ENCODE measurements at places on chromosomes 13 and 19.
A peak's percentile ranks its signal among the peaks of the same experiment; 100 is the strongest.

DNA sequence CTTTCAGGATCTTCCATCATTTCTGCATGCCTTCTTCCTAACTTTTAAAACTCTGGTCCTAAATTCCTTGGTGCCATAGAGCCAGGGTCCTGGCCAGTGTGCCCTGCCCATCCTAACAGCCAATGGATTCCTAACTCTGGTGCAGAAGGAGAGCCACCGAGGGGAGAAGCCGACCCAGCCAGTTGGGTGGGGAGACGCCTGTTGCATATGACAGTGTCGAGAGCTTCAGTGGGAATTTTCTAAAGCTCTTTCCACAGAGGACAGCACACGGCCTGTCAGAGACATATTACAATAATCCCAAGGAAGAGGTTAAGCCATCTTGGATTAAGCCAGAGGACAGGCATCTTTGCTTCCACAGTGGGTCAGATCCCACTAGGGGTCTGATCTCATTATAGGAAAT, 180.4 kb downstream of the ZNF536 start:
- DNase-seq = no peak

DNA sequence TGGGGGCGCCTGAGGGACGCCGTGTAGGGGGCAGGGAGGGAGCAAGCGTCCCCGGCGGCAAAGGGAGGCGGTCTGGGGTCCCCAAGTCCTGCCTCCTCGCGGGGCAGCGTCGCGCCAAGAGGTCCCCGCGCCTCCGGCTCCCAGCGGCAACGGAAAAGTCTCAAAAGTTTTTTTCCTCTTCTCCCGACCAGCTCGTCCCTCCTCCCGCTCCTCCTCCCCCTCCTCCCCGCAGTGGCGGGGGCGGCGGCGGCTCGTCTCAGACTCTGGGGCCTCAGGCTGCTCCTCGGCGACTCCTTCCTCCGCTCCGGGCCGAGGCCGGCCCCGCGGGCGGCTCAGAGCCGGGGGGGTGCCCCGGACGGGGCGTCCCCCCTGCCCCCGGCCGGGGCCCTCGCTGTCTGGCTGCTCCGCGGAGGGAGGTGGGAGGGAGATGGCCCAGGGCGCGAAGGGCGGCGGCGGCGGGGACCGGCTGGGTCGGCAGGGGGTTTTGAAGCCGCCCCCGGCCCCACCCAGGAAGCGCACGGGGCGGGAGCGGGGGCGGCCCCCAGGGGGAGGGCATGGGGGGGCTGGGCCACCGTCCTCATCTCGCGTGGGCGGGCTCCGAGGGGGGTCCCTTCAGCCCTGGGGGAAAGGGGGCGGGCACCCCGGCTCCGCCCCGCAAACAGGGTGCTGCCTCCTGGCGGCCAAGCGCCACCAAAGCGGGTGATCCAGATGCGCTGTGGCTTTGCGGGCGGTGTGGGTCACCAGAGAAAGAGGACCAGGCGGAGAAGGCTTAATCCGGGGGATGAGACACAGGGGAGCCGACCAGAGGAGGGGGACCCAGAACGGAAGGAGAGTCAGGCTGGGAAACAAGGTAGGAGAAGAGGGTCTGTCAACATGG, at the start of gene TGFB1:
Gene TGFB1, minus strand, starts transcription at position 457 of the 877 bp plus-strand sequence. CDS start 878 bp downstream, outside the sequence.
- DNase-seq = no peak

- DNase-seq = peak; percentile 4
Observed at GRCh38 chr13:79604752-79605151, 123.8 kb downstream of the NDFIP2 start.

DNA sequence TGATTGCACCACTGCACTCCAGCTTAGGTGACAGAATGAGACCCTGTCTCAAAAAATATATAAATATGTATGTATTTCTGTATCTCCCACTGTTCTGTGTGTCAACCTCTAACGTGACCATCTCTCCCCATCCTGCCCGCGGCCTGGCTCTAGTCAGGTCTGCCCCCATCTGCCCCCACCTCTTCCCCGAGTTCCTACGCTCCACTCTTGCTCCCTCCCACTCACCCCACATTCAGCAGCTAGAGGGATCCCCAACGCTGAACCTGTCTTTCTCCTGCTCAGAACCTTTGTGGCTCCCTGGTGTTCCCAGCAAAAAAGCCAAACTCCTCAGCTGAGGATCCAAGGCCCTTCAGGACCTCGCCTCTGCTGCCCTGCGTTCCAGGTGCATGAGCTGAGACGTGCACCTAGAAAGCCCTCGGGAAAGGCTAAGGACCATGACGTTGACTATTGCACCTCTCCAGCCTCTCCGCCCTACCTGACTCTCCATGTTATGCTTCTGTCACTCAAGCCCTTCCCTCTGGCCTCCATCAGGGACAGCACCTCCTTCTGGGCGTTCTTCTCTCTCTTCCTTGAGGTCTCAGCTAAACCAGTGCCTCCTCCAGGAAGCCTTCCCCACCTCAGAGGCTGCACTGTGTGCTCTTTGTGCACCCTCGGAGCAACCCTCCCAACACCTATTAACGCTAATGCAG, 18.1 kb downstream of the AKT2 start:
- no peak for DNase-seq

GRCh38 chr13:93730780-93731179, 504.2 kb downstream of the GPC6 start:
- DNase-seq = no peak

DNA sequence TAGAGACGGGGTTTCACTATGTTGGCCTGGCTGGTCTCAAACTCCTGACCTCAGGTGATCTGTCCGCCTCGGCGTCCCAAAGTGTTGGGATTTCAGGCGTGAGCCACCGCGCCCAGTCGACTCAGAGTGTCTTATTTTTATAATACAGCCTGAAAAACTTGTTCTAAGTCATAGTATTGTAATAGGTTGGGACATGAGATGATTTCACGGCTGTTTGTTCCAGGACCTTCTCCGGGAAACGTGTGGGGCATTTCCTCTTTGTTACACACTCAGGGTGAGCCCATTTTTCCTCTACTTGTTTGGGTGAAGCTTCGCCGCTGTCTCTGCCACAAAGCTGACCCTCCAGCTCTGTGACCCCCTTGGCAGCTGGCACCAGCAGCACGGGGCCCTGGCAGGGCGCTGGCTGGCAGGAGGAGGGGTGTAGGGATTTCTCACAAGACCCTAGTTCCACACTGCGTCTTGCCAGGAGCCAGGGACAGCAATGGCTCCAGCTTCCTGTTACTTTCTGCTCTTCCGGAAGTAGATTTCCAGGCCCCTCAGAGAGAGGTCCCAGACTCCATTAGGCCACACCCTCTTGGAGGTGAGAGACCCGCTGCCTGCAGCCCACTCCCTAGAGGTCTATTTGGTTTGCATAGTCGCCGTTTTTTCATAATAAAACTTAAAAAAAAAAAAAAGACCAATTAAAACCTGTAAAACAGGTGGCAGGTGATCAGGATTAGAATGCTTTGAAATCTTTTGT, 15.6 kb downstream of the FGF21 start:
- DNase-seq = no peak

DNA sequence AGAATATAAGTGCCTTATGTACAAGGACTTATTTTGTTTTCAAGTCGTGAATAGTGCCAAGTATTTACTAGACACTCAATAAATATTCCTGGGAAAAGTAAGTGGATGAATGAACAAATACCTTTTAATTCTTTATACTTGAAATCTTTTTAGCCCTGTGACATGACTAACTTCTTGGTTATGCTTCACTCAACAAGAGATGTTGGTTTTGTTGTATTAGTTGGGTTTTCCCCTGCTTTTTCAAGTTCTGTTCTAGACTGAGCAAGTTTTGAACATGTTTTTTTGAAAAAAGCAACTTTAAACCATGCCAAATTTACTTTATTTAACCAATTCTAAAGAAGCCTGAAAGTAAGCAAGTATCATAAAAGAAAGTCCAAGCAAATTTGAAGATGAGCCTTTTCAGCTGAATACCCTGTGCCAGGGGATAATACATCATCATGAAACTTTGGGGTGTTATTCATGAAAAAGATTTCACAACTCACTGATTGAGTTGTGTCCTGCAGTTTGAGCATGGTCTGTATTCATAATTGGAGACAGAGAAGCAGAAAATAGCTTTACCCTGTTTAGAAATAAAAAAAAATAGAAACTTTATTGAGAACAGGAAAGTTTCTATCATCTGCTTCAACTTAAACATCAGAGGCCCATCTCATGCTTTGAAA, 11.1 kb downstream of the LMO7 start:
- DNase-seq = no peak

- DNase-seq = no peak
Observed at GRCh38 chr13:40311356-40312101, 354.9 kb downstream of the FOXO1 start.

DNA sequence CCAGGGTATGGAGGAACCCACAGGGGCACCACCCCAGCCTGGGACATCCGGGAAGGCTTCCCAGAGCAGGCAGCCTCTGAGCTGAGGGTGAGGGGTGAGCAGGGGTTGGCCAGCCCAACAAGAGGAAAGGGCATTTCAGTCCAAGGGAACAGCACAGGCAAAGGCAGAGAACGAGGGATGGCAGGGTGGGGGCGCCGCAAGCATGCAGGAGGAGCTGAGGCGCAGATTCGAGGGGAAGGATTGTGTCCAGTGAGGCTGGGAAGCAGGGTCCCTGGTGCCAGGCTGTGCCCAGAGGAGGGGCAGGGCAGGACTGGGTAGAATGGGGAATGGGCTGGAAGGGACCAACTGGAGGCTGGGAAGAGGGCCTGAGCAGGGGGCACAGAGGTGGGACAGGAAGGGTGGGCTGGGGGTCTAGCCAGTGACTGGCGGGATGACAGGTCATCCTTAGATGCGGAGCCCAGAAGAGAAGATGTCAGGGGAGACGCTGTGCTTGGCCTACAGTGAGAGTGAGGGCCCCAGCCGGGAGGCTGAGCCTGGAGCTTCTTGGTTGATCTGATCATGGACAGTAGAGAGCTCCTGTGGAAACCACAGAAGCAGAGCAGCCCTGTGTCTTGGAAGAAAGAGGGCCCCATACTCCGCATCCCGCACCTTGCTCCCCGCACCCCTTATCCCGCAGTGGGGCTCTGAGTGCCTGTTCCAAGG, 13.6 kb downstream of the EMP3 start:
- DNase-seq = no peak

GRCh38 chr13:100899720-100900316, 225.2 kb upstream of the TMTC4 start:
- no peak for DNase-seq

DNA sequence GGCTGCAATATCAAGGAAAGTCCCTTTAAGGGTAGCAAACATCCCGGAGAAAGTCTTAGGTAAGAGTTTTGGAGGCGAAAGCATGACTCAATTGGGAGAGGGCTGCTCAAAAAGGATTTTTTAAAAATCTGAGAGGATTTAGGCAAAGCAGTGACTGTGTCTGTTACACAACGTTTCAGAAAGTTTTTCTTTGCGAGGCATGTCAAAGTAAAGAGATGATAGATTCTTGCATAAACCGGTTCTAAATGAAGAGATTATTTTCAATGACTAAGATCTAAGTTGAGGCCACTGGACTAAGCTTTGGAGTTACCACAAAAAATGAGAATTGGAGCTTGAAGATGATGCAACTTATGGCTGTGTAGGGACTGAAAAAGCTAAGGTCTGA, 43.7 kb upstream of the ENOX1 start:
- DNase-seq = no peak

DNA sequence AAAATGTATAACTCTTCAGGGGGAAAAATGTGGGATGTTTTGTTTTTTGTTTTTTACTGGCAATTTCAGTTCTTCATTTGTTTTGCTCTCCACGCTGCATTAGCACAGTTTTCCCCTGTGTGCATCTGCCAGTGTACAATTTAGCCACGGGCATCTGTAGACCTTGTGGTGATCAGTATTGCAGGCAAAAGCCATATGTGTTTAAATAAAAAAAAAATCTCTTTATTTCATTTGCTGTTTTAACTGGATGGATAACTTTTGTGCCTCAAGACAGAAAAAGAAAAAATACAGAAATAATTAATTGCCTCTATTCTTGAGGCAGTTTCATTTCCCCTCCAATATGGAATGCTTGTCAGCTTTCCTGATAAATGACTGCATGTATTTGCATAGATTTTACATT, 7.9 kb upstream of the MAB21L1 start:
- DNase-seq = no peak

GRCh38 chr13:102954350-102954749, 108.5 kb downstream of the ERCC5 start:
- DNase-seq = no peak

DNA sequence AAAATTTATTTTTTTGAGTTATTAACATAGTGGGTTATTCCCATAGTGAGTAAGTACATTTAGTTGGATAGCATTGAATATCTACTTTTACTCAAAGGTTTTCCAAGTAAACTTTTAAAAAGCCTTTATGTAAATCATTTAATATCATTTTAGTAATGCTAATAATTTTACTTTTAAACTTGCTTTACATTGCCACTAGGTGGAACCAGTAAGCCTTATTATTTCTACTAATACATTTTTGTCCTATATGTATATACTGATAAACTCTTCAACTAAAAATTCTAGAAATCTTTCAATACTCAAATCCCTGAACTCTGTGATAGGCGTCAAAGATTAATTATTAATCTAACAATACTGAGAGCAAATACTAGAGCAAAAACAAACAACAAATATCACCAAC, 1709.2 kb upstream of the PCDH20 start:
- DNase-seq = peak; percentile 17

DNA sequence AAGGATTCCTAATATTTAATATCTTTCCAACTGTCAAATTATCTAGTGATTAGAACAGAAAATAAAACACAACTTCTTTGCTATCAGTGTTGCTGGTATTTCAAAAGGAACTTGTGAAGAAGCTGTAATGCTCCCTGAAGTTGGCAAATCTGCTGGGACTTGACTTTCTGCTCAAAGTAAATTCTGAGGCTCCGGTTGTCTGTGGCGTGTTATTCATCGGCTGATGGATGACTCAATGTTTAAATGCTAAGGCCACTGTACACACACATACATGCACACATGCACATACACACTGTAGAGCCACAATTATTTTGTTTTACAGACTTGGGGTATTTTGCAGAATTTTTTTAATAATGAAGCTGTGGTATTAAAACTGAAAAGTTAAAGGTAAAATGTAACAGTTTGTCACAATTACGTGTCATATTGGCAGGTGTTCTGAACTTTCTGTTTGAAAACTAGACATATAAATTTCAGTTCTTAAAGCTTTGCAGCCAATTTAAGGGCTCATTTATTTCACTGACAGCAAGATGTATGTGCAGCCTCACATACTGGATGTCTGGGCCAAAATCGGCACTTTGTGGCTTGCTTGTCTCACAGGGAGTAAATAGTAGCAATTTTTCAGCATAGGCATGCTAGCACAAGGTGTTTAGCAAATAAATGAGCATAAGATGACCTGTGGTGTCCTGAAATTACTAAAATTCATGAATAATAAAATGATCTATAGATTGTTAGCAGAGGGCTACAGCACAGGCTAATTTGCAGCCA, 1691.7 kb upstream of the PCDH20 start:
- no peak for DNase-seq

DNA sequence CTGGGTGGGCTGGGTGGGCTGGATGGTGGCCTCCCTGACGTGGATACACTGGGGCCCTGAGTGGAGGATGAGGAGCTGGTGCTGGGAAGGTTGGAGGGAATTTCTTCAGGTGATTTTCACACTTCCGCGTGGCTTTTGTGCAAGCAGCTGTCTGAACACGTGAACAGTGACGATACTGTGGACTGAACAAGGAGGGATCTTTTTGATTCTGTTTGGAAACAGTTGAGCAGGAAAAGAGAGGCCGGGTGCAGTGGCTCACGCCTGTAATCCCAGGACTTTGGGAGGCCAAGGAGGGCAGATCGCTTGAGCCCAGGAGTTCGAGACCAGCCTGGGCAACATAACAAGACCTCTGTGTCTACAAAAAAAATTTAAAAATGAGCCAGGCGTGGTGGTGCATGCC, 9.1 kb upstream of the GTF2F1 start:
- no peak for DNase-seq
